ENCODE measurements at places on chromosomes 12 and 14.

GRCh38 chr14:104335176-104335575 is 196.8 kb downstream of the KIF26A start:
- no peak for DNase-seq

- DNase-seq: no peak
Observed at GRCh38 chr12:26112703-26113147, 12.1 kb downstream of the BHLHE41 start.

- no peak for DNase-seq
Observed at GRCh38 chr14:80059041-80059440, 152.3 kb downstream of the DIO2 start.

DNA sequence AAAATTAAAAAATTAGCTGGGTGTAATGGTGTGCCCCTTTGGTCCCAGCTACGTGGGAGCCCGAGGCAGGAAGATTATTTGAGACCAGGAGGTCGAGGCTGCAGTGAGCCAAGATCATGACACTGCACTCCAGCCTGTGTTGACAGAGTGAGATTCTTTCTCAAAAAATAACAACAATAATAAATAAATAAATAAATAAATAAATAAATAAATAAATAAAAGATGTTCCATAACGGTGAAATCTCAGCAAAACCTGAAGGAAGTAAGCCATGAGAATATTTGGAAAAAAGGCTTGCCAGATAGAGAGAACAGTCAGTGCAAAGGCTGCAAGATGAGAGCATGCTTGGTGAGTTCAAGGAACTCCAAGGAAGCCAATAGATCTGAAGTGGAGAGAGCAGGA is 176.7 kb downstream of the RAD51B start:
- DNase-seq: no peak

DNA sequence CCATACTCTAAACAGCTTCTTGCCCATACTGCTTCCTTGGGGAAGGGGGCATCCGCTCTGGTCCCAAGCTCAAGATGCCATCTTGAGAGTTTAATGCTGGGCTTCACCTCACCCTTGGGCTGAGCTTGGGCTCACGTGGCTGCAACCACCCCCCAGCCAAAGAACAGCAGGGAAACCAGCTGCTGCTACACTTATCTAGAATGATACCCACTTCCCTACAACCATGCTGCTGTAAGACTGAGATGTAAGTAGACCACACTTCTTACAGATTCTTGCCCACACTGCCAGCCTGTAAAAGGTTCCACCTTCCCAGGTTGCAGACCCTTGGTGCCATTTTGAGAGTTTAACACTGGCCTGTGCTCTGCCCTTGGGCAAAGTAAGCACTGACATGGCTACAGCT is 9.7 kb downstream of the CTSG start:
- no peak for DNase-seq

GRCh38 chr14:26137161-26137560 is 460.7 kb downstream of the NOVA1 start:
- no peak for DNase-seq

DNA sequence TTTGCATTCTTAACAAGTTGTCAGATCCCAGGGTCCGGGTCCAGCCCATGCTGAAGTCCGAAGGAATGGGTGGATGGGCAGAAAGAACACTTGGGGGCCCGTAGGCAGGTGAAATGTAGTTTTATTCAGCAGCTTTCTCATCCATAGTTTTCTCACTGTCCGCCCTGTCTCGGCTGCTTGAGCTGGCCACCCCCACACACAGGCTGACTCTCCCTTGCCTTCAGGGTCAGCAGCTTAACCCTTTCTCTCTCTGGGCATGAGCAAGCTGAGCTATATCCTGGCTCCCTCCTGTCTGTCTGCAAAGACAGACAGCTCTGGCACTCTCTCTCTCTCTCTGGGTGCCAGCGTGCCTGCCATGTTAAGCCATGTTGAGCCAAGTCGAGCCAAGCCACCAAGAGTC is 163.9 kb downstream of the PTCSC3 start:
- DNase-seq: no peak

GRCh38 chr14:103204852-103205540 is 81.7 kb downstream of the TNFAIP2 start:
- no peak for DNase-seq

DNA sequence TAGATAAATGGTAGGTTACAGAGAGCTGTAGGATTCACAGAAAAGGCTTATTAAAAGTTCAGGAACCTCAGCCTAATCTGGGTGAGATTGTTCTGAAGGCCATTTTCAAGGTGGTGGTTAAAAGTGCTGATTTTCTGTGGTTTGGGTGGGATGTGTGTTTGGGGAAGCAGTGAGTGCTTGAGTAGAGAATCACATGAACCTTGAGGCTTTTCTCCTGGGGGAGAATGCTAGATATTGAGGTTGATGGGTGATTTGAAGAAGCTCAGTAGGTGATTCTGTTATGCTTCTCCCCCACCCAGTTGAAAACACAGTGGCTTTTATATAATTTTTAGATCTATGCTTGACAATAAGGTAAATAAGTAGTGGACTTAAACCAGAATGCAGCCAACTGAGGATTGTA is 420.9 kb downstream of the PCNX1 start:
- DNase-seq: no peak

GRCh38 chr12:3269594-3269993 is 192.4 kb downstream of the TSPAN9 start:
- DNase-seq: no peak

GRCh38 chr12:132329036-132329719 is at the start of gene GALNT9:
TSS of gene GALNT9 (minus strand) at chr12:132329589. CDS start at chr12:132329203, 386 bp downstream.
- DNase-seq: no peak

DNA sequence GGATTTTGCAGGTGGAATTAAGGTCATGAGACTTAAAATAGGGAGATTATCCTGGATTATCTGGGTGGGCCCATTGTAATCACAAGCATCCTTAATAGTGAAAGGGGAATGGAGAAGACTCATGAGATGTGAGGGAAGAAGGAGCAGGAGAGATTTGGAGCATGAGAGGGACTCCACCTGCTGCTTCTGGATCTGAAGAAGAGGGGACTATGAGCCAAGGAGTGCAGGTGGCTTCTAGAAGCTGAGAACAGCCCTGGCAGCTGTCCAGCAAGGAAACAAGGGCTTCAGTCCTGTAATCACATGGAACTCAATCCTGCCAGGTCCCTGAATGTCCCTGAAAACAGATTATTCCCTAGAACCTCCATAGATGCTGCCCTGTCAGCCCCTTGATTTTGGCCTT is 67.8 kb downstream of the PELI2 start:
- no peak for DNase-seq

DNA sequence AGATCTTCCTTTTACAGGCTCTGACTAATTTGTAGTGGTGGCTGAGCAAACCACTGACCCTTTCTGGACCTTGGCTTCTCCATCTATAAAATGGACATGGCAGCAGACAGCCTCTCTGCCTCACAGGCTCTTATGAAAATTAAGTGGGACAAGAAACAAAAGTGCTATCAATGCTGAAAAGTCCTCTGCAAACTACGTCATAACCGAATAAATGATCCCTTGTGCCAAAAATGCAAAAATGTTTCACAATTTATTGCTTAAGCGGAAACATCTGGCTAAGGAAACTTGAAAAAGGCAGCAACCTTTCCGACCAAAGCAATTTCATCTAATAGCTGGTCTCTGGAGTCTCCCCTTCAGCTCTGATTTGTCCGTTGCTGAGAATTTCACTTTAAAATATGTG is 108.5 kb upstream of the PLXNC1 start:
- no peak for DNase-seq

GRCh38 chr14:37453985-37454384 is 141.1 kb downstream of the FOXA1 start:
- DNase-seq: no peak

- DNase-seq: no peak
Observed at GRCh38 chr12:120115066-120115465, 1.5 kb downstream of the RAB35 start.

GRCh38 chr14:64729386-64730060 is 25.3 kb downstream of the PLEKHG3 start:
- no peak for DNase-seq

DNA sequence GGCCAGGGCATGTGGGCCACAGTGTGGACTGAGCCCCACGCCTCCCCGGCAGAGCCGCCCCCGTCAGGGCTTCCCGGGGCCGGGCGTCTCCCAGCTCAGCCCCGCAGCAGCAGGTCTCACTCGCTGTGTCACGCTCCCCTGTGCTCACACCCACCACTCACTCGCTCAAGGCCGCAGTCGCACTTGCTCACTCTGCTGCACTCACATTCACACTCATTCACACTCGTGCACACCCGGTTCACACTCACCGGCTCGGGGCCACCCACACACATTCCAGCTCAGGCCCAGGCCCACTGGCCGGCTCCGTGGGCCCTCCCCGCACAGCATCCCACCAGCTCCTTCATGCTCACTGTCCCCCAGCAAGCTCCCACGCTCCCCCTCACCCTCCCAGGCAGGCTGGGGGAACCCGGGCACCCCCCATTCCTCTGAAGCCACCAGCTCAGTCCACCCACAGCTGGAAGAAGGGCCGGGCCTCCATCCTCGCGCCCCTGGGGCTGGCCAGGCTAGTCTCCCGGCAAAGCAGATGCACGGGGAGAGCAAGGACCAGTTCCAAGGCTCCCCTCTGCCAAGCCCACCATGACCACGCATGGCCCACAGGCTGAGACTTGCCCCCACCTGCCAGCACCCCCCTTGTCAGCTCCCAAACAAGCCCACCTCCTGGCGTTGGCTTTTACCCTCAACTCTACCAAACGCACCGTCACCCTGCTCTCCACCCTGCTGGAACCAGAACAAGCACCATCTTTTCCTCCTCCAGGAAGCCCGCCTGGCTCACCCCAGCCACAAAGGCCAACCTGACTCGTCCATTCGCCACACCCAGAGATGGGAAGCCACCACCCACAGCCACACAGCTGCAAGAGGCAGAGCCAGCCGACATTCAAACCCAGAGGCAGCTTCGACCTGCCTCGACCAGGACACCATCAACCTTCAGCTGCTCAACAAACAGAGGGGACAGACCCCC is 28.0 kb downstream of the NCOR2 start:
- no peak for DNase-seq
